ENCODE measurements at places on chromosomes 5 and 9.
A peak's percentile ranks its signal among the peaks of the same experiment; 100 is the strongest.

GRCh38 chr9:126703002-126703865, 89.5 kb downstream of the LMX1B start:
- DNase-seq = no peak

DNA sequence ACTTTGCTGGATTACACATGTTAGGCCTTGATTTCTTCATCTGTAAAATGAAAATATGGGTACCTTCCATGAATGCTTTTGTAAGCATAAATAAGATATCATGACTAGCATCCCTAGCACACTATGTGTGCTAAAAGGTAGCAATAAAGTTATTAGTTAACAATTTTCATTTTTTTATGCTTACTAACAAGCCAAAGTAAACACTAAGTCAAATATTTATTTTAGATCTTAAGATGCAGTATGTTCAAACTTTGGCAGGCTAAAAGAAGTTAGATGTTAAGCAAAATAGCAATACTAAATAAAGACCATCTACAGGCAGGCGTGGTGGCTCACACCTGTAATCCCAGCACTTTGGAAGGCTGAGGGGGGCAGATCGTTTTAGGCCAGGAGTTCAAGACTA, 169.1 kb downstream of the BNC2 start:
- DNase-seq = no peak

DNA sequence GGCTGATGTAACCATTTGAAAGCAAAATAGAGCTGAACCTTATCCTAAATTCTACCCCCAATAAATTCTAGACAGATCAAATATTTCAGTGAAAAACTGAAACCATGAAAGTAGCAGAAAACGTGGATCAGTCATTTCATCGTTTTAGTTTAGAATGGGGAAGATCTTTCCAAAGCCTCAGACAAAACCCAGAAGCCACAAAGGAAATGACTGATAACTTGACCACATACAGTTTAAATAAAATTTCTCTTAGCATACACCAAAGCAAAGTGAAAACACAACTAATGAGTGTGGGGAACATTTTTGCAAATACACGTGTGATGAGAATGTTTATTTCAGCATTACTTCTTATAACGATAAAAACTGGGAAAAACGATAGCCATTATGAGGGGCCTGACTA, 284.8 kb downstream of the ADGRV1 start:
- no peak for DNase-seq

DNA sequence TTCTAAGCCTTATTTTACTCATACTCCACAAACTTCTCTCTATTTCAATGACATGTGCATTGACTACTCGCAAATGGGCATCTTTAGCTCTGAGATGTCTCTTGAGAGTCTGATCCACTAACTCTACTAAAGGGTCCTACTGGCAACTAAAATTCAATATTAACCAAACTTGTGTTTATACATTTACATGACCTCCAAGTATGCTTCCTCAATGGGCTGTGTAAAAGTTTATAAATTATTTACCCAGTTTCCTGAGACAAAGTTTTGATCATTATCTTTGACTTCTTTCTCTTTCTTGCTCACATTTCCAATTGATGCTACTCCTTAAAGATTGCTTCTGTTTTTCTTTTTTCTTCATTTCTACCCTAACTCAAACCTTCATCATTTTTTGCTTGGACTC, 510.1 kb upstream of the DAB2 start:
- DNase-seq = no peak

DNA sequence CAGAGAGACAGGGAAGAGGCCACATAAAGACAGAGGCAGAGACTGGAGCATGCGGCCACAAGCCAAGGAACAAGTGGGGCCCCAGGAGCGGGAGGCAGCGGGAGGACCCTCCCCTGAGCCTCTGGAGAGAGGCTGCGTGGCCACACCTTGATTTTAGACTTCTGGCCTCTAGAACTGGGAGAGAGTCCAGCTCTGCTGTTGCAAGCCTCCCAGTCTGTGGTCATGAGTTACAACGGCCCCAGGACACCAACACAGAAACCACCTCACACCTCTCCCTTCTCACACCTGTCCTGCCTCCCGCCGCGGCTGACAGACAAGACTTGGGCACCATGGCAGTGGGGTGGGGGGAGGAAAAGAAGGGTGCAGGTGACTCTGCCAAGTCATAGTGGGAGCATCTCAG, 2.2 kb downstream of the INPP5E start:
- DNase-seq = no peak

GRCh38 chr5:140827704-140828361, at the start of gene PCDHA6:
TSS of gene PCDHA6 (plus strand) at chr5:140827960. CDS start at chr5:140828092, 132 bp downstream.
- DNase-seq = no peak

- no peak for DNase-seq
These were observed 304.6 kb downstream of the ACTL7B start for GRCh38 chr9:108551030-108551841.

GRCh38 chr9:35658137-35658967, at the start of gene CCDC107:
TSS of gene CCDC107 (plus strand) at chr9:35658292. CDS start at chr9:35658380, 88 bp downstream.
- peak; percentile 86 for DNase-seq

GRCh38 chr9:4717815-4718214, 23.2 kb downstream of the AK3 start:
- DNase-seq = no peak

- no peak for DNase-seq
These were observed 626.7 kb upstream of the COX7C start for GRCh38 chr5:85990998-85991397.

DNA sequence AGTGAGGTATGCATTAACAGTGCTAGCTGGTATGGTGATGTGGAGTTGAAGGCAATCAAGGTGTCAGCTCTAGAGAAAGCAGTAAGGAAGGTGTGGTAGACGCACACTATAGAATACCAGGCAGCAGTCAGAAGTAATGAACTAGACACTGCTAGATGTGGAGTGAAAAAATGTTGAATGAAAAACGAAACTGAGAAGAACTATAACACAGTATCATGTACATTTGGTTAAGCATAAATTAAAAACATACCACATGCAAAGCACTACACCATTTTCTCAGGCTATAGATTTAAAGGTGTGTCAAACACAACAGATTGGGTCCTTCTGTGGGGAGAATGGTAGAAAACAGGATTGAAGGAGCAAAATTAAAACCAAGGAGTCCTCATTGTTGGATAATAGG, 15.4 kb downstream of the ZNF622 start:
- no peak for DNase-seq

DNA sequence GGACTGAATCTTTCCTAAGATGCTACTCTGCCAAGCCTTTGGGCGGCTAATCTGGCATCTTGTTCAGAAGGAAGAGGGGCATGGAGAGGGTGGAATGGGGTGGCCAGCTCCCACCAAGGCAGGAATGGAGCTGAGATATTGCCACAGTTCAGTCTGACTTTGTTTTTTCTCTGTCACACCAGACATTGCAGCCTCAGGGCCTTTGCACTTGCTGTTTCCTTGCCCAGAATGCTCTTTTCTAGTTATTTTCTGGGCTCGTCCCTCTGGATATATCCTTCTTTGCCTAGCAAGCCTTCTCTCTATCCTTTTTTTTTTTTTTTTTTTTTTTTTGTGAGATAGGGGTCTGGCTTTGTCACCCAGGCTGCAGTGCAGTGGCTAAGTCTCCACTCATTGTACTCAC, 40.8 kb downstream of the ZNF618 start:
- no peak for DNase-seq

DNA sequence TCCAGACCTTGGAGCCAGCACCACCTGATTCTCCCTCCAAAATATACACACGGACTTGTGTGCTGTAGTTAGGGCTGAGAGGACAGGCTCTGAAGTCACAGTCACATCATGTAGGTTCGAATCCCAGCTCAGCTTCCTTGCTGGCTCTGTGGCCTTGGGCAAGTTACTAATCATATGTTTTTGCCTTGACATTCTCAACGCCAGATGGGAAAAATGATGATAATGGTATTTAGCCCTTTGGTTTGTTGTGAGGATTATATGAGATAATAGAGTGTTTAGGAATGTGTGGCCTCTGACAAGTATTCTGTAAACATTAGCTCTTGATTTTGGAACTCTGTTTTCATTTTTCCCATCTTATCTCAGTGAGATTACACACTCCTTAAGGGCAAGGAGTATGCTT, 72.5 kb downstream of the PLAC8L1 start:
- DNase-seq = no peak

DNA sequence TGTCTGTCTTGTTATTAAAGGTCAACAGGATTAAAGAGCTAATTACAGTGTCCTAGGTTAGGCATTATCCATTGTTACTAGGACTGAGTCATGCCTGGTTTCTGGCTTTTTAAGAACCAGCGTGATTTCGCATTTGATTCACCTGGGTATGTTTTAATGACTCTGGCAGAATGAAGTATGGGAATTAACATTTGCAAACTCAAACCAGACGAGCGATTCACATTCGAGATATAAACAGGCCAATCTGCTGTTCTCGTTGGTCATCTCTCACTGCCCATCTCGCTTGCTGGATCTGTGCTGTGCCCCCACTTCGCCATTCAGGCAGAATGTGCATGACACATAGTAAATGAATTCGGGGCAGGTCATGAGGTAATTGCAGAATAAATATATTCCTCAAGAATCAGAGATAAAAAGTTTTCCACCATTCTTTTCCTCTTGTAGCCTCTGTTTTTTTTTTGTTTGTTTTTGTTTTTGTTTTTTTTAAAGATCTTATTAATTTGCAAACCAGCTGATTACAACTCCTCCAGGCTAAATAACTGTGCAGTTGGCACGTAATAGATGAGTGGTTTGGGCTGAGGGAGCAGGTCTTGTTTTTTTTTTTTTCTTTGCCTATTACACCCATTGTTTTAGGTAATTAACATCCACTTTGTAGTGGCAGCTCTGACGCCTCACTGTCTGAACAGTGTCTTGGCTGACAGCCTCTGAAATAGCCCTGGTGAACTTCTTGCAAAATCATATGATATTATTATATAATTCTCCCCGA, 313.5 kb upstream of the MSX2 start:
- DNase-seq = no peak

- DNase-seq = no peak
These were observed 281.8 kb upstream of the RFX3 start for GRCh38 chr9:3807601-3808000.

GRCh38 chr5:167967494-167968177, 323.8 kb upstream of the WWC1 start:
- DNase-seq = no peak

DNA sequence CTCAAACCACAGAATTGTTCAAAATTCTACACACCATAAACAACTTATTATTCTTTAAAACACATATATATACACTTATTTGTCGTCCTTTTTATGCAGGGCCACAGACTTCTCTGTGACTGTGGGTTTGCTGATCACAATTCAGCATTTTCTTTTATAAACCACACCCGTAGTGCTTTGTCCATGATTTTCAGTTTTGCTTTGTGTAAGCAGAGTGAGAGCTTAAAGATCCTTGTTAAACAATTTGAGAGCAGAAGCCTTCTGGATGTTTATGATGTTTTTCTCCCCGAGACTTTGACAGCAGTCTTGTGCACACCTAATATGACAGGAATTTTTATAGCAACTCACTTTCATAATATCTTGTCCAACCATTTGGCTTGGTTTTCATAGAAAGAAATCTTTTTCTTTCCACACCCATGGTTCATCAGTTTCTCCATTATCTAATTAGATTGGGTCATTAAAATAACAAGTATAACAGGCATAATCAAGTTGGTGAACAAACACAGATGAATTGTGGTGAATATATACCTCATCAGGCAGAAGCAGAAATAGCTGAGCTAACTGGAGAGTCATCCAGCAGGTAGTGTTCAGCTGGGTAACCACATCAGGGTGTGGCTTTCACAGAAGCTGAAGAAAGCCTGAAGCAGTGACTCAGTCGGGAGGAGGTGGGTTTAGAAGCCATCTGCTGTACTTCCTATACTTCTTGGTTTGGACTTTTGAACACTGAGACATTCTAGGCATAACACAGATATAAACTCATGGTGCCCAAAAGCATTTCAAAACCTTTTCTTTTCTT, 232.8 kb downstream of the DOCK8 start:
- DNase-seq = peak; percentile 60

DNA sequence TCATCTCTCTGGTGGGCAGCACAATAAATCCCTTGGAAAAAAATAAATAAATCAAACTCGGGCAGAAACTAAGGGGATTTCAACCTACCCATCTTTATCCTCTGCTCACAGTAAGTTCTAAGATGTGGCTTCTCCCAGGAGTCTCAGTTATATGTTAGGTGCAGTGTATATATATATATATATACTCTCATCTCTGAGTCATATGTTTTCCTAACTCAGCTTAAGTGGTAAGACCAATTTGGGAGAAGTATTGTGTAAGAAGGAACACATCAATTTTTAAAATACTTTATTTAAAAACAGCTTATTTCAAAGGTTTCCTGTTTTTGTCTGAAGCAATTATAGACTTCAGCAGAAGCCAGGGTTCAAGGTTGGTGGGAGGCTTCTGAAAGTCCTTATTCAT, 20.3 kb upstream of the OSMR start:
- no peak for DNase-seq

GRCh38 chr9:84239343-84239742, 101.2 kb downstream of the SLC28A3 start:
- no peak for DNase-seq

DNA sequence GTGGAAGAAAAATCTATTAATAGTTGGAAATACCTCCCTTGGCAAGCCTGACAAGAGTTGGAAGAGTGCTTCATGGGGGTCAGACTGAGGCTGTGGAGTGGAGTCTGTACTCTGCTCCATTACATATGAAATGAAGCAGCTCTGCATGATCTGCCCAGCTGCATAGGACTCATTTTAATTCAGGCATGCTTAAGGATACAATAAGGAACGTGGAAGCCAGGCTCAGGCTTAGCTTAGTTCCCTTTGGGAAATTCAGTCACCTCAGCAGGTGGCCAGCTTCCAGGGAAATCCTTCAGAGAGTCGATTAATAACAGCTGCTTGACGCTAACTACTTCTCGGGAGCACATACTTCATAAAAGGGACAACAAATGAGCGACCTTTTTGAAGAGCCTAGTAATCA, 1672.9 kb upstream of the WWC1 start:
- no peak for DNase-seq

- DNase-seq = no peak
These were observed 22.6 kb upstream of the NMUR2 start for GRCh38 chr5:152427721-152428120.

DNA sequence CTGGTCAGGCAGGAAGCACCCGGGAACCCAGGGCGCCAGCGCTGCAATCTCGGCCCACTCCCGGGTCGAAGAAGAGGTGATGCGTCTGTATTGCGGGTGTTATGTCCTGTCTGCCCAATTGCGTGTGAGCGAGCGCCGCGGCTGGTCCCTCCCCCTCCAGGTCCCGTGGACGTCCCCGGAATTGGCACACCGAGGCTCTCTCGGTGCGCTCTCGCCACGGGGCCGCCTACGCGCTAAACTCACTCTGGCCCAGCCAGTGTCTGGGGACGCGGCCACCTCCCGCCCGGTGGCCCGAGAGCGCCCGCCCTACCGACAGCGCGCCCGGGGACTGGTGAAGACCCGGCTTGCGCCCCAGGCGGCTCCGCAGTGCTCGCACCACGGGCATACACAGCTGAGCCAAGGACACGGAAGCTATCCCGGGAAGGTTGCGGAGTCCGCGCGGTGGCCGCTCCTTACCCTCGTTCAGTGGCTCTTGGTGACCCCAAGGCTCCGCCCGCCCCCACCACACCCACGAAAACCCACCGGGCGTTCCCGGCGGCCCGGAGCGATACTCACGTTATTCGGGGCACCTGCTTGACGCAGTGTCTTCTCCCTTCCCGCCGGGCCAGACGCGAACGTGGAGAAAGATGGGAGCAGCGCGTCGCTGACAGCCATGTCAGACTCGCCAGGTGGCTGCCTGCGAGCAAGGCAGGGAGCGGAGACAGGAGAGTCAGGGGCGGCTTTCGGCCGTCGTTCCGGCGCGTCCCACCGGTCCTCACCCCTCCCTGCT, 1.0 kb downstream of the KLF4 start:
- DNase-seq = peak; percentile 42
